ENCODE measurements at places on chromosomes 13 and 19. TPM values are rescaled to one million over a fixed set of nuclear protein-coding genes. Genes with fewer than 3 reads are reported as not detected.
A peak's percentile ranks its signal among the peaks of the same experiment; 100 is the strongest.

The LIG1 gene
- 14.6 TPM for total RNA-seq

The FAM83E gene
- total RNA-seq: 0.89 TPM

The ZNF780A gene
- total RNA-seq: 14.0 TPM

The GPC6 gene
- 9.7 TPM for total RNA-seq

The ZNF552 gene
- 5.5 TPM for total RNA-seq

DNA sequence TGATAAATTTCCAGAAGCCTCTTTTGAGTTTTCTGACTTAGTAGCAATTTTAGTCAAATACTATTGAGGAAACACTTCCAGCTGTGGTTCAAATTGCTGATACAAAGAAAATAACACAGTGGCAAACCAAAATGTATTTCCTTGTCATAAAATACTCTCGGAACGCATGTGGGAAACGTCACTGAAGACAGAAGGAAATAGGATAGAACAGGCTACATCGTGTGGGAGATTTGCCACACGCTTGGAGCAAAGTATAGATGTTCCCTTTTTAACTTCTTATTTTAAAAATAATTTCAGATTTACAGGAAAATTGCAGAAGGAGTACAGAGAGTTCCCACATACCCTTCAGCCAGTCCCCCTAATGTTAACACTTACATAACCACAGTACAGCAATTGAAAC lies 88.8 kb downstream of the ING1 start:
- H3K36me3 ChIP-seq: no peaks in the 10 kb centered on the region
- no peaks in the 10 kb centered on the region for H3K4me1 ChIP-seq
- no peak overlapping the region for H3K27ac ChIP-seq
- H3K27me3 ChIP-seq: peaks cover 64% of the 10 kb centered on the region

GRCh38 chr13:112131081-112131712 lies 64.2 kb downstream of the SOX1 start:
- DNase-seq: no peak
- H3K4me3 ChIP-seq: no peak overlapping the region
- H3K27me3 ChIP-seq: peaks cover 21% of the 10 kb centered on the region
- no peaks in the 10 kb centered on the region for H3K4me1 ChIP-seq

DNA sequence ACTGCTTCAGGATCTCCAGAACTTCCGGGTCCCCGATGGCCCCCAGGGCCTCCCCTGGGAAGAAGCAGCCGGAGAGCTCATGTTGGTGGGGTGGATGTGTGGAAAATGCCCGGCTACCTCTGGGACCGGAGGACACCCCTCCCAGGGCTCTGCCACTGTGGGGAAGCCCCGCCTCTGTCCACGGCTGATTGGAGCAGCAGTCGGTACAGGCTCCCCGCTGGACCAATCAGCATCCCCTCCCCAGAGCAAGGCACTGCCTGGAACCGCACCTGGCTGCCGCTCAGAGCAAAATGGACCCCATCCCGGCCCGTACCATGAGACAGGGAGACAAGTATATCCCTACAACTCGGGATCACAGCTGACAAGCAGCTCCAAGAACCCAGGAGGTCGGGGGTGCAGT lies 6.4 kb downstream of the DOHH start:
- H3K4me3 ChIP-seq: no peak overlapping the region
- no peak for DNase-seq
- no peaks in the 10 kb centered on the region for H3K27me3 ChIP-seq

- peaks cover 43% of the 10 kb centered on the region for H3K36me3 ChIP-seq
- DNase-seq: no peak
- H3K4me3 ChIP-seq: no peak overlapping the region
- no peaks in the 10 kb centered on the region for H3K27me3 ChIP-seq
These were observed 534.4 kb downstream of the IRS2 start for GRCh38 chr13:109251956-109252355.

DNA sequence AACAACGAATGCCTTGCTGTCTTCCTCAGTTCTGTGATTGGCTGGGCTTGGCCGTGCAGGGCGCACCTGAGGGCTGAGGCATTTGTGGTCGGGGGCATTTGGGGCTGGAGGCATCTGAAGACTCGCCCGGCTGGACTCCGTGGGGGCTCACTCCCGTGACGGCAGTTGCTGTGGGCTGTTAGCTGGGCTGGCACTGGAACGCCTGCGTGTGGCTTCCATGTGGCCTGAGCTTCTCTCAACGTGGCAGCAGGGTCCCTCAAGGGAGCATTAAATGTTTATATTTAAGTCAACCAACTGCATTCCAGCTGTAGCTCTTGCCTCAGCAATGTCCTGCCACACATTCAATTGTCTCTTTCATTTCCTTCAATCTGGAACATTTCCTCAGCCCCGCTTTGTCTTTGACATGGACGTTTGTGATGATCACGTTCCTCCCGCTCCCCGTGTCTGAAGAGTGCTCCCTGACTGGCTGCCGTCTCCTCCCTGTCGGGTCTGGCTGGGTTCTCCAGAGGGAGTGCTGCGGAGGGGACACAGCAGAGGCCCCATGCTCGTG lies 21.0 kb downstream of the CCDC8 start:
- peaks cover 60% of the 10 kb centered on the region for H3K36me3 ChIP-seq
- no peaks in the 10 kb centered on the region for H3K4me1 ChIP-seq
- H3K27me3 ChIP-seq: no peaks in the 10 kb centered on the region
- H3K27ac ChIP-seq: no peak overlapping the region

- no peak for DNase-seq
- peaks cover 21% of the 10 kb centered on the region for H3K4me1 ChIP-seq
- H3K27ac ChIP-seq: peak within 1 kb of the TSS; percentile 37
- peaks cover 10% of the 10 kb centered on the region for H3K36me3 ChIP-seq
- no peaks in the 10 kb centered on the region for H3K27me3 ChIP-seq
These were observed at the start of gene PTPRH for GRCh38 chr19:55208880-55209692. Gene PTPRH, minus strand, starts transcription at chr19:55209501. Its CDS starts 68 bp downstream, at chr19:55209433.

GRCh38 chr13:108269601-108270328 lies at the start of gene TNFSF13B:
Gene TNFSF13B, plus strand, starts transcription at chr13:108269718. Its CDS starts 178 bp downstream, at chr13:108269896.
- H3K27ac ChIP-seq: peak within 1 kb of the TSS; percentile 36
- DNase-seq: peak; percentile 20
- peaks cover 17% of the 10 kb centered on the region for H3K4me1 ChIP-seq

- no peak overlapping the region for H3K27ac ChIP-seq
- no peaks in the 10 kb centered on the region for H3K27me3 ChIP-seq
- peaks cover 21% of the 10 kb centered on the region for H3K36me3 ChIP-seq
- DNase-seq: no peak
- no peak overlapping the region for H3K4me3 ChIP-seq
These were observed 54.3 kb downstream of the XPO4 start for GRCh38 chr13:20848203-20848602.

DNA sequence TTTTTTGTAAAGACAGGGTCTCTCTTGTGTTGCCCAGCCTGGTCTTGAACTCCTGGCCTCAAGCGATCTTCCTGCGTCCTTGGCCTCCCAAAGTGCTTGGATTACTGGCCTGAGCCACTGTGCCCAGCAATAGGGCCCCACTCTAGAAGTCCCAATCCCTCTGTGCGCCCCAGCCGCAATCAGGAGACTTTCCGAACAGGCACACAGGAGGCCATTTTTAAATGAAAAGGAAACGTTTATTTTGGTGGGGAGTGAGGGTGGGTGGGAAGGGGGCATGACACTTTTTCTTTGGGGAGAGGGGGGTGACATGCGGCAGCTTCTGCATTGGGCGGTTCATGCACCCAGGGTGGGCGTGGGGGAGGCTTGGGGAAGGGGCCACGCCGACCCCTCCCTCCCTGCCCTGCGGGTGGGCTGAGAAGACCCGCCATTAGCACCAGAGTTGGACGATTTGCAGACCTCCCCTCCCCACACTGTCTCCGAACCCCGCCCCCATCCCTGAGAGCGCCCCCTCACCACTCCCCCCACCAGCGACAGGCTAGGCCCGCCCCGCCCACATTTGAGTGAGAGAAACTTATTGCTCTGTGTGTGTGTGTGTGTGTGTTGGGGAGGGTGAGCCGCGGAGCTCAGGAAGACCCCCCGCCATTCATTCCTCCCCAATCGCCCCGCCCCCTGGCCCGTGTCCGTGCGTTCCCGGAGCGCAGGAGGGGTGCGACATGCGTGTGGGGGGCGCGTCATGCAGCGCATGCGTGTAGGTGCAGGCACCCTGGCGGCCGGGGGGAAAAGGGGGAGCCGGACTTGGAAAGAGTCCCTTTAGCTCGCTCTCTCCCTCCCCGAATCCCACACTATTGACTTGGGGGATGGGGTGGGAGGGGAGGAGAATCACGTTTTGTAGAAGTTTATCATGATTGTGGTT lies 17.2 kb downstream of the KCNC3 start:
- peaks cover 62% of the 10 kb centered on the region for H3K27me3 ChIP-seq
- no peak for DNase-seq
- no peak overlapping the region for H3K27ac ChIP-seq

Measured in MCF 10A (cell line).